ENCODE measurements at places on chromosomes 2 and 18.

DNA sequence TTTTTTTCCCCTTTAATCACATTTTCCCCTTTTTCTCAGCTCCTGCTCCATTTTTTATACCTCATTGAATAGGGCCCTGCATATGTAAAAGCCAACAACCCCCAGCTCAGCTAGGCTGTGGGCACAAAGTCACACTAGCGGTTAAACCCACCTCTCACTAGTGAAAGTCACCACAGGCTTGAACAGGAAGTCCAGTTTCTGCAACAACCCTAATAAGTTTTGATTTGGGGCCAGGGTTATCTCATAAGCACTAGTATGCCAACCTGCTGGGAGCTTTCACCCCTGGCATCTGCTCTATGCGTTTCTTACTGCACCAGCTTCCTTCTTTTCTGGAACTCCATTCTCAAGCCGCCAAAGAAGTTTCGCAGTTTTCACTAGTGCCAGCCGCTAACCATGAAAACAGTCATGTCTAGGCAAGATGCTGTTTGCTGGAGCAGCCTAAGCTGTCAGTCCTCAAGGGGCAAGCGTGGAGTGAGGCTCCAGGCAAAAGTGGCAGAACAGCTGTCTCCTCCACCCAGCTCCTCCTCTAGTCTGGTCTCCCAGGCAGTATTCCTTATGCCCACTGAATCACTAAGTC lies 197.0 kb upstream of the MEIS1 start:
- no peak for DNase-seq

- peak; percentile 77 for DNase-seq
Measured at GRCh38 chr2:85273738-85274731, 53.8 kb downstream of the TGOLN2 start.

DNA sequence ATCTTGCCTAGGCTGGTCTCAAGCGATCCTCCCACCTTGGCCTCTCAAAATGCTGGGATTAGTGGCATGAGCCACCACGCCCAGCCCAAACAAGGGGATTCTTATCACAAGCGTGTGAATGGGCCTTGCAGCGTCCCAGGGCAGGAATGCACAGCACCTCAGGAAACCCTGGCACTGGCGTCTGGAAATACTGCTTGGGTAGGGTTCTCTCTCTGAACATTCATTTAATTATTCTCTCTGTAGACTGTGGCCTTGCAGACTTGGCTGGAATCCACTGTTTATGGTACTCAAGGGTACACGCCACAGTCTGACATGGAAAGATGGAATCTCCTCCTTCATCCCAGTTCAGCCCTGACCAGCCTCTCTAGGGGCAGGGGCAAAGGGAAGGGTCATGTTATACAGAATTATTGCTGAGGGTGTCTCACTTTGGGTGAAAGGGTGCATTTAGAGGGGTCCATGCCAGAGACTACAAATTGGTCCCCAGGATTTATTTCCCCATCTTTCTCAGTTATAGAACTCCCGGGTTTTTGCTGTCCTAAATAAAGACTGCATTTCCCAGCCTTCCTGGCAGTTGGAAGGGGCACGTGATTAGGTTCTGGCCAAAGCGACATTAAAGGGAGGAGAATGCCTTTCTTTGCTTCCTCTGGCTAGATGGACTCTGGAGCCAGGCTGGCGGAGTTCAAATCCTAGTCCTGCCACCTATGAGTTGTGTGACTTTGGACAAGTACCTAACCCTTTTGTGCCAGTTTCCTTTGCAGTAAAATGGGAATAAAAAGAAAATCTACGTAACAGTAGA lies 147.2 kb upstream of the HAAO start:
- no peak for DNase-seq

GRCh38 chr2:233171344-233171743 lies 80.1 kb upstream of the ATG16L1 start:
- no peak for DNase-seq

GRCh38 chr2:20992201-20992711 lies 51.6 kb downstream of the APOB start:
- peak; percentile 71 for DNase-seq

DNA sequence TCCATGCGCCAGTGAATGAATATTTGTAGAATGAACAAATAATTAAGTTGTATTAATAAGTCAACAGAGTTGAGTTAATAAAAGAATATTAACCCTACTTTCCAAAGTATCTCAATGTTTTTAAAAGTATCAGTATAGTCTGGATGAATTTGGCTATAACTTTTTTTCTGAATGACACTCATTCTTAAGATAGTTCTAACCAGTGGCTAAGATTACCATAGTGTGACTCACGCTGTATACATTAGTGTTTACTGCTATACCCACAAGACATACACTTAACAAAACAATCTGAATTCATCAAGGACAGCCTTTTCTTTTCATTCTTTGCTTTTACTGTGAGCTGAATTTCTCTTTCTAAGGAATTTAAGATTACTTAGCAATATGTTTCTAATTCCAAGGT lies 77.0 kb upstream of the PDE1A start:
- no peak for DNase-seq

- DNase-seq, result peak; percentile 35
Measured at GRCh38 chr2:40332191-40332826, 119.6 kb downstream of the SLC8A1 start.

- no peak for DNase-seq
Measured at GRCh38 chr2:130186391-130186790, 4.3 kb downstream of the MZT2B start.

DNA sequence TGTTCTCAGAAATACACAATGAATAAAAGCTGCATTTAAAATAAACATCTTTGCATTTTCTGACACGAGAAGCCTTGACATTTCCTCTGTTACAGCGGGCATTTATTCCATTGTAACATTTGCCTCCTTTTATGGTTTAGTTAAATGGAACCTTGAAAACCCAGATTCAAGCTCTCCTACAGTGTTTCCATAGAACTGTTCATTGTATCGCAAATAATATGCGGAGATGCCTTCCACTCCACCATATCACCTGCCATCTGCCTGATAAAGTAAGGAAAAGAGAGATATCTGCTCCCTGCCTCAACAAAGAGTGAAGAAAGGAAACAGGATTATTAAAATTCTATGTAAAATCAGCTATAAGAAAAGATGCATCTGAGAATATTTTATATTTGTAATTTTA lies 69.8 kb downstream of the CDH19 start:
- no peak for DNase-seq

GRCh38 chr2:10064932-10065772 lies 15.1 kb downstream of the CYS1 start:
- DNase-seq, result no peak

GRCh38 chr18:13269013-13269280 lies 50.4 kb downstream of the LDLRAD4 start:
- no peak for DNase-seq

DNA sequence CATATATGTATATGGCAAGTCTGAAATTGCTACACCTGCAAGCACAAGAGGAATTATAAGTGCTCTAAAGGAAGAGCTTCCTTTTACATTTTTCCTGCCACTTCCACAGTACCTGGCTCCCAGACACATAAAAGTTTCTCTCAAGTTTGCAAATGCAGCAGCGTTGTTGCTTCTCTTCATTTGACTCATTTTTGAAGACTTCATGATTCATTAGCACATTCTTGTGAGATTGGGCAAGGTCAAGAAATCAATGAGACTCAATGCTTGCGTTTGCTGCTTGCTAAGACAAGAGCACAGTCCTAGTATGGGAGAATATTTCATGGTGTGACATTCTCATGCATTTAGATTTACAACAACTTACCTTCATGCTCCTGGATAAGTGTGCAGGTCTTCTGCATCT lies 42.6 kb upstream of the PDCL3 start:
- DNase-seq, result no peak

DNA sequence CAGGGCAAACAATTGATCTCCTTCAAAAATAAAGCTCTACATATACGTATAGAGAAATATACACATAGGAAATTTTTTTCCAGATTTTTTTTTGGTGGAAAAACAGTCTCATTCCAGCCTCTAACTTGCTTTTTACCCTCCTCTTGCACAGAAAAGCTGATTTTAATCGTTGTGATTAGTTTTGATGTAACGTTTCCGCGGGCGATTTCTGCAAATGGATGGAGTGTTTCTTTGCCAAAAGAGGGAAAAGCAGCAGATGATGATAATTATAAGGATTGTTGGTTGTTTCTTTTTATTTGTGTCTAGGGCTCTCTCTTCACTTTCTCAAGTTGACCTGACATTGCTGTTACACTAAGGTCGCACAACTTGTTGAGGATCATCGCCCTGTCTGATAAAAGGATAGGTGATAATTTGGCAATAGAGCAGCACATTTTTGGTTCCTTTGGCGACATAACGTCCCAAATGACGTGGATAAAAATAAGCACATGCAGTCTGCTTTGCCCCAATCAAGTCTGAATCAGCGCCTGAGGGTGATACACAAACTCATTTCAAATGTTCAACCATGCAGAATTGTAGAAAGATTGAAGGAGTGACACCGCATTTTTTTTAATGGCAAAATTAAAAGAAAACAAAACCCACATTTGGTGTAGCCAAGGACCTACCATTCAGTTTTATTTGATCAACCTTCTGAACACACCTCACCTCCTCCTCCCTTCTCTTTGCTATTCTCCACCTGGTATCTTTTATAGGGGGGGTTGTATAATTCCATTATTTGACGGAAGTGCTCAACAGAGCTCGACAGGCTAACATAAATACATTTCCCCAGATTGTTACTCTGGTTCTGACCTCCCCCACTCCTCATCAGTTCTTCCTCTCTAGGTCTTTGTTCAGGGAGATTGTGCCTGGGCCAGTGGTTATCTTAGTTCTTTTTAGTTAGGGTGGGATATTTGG lies 109.6 kb upstream of the KCTD1 start:
- DNase-seq, result no peak

DNA sequence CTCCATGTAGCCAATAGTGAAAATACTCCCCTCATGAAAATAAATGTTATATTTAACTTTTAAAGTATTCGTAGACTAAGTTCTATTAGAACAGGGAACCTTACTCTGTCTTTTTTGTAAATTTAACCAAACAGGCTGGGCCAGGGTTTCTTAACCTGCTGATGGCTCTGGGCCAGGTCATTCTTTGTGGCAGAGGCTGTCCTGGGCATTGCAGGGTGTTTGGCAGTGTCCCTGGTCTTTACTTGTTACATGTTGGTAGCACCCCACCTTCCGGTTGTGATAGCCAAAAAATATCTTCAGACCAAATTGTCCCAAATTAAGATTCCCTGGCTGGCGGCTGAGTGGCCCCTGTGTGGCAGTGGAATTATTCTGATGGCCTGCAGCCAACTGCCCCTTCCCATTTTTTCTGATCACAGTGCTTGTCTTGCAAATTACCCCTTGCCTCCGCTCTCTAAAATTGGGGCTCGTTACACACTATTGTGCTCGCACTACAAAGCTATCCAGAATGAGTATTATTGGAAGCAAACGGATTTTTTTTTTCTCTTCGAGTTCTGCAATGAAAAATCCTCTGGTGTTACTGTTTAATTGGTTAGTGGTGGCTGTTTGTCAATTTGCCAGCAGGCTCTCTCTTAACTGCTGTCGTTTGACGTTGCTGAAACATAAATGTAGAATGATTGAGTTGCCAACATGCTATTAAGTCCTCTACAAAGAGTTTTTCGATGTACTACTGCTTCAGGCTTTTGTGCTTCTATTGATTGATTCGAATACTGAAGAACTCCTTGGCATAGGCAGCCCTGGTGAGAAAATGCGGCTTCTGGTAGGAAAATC lies 216.9 kb downstream of the SH3RF3 start:
- DNase-seq, result no peak

GRCh38 chr2:193810533-193810932 lies 1615.8 kb upstream of the TMEFF2 start:
- no peak for DNase-seq

- DNase-seq, result no peak
Measured at GRCh38 chr2:84515788-84516187, 510 bp upstream of the DNAH6 start.

DNA sequence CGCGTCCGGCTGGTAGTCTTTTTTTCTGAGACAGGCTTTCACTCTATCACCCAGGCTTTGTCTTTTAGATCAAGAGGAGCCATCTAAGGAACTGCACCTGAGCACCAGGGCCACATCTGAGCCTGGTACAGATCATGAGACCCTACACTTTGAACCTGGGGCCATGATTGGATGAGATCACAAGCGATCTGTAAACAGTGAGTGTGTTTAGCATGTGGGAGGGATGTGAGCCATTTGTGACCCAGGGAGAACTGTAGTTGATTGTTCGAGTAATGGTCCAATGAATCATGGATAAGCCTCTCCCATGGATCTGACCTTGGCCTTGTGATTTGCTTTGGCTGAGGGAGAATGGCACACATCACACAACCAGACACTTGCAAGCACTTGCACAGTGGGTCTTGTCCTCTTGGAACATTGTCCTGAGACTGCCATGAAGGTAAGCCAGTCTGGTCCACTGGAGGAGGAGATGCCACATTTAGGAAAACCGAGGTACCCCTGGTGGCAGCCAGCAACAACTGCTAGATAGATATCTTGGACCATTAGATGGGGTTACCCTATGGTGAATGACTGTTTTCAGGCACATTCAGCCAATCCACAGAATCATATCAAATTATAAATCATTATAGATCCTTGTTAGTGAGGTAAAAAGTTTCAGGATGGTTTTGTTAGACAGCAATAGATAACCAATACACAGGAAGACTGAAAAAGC lies 19.5 kb upstream of the DTNB start:
- DNase-seq, result no peak

GRCh38 chr2:57440437-57440836 lies 606.2 kb upstream of the VRK2 start:
- DNase-seq, result no peak

DNA sequence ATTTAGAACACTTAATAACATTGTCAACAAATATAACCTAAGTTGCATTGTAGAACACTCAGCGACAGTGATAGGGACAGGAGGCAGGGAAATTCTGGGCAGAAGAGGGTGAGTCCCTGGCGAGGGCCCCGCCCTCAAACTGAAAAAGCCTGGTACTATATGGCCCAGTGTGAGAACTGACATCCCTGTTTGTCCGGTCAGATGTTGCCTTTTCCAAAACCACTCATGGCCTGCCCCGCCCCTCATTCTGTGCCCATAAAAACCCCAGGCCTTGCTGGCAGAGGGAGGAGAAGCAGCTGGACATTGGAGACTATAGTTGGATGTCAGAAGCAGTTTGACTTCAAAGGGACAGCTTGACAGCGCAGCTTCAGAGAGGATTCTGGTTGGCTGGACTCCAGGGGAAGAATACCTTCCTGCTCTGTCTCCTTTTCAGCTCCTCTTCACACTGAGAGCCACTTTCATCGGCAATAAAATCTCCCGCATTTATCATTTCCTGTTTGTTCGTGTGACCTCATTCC lies 47.0 kb downstream of the FAM117B start:
- no peak for DNase-seq

GRCh38 chr2:19185086-19185485 lies 173.3 kb downstream of the OSR1 start:
- DNase-seq, result no peak

- DNase-seq, result no peak
Measured at GRCh38 chr2:111958901-111959300, 60.5 kb downstream of the MERTK start.

Measured in urothelium cell line (cell line).